ENCODE measurements at places on chromosomes 4 and X.

DNA sequence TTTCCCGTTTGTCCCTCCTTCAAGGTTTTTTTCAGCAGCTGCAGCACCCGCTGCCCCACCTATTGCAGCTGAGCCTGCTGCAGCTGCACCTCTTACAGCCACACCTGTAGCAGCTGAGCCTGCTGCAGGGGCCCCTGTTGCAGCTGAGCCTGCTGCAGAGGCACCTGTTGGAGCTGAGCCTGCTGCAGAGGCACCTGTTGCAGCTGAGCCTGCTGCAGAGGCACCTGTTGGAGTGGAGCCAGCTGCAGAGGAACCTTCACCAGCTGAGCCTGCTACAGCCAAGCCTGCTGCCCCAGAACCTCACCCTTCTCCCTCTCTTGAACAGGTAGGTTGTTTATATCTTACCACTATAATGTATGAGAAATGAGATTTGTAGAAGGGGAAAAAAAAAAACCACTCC lies 4.5 kb downstream of the PRR27 start:
- DNase-seq, result no peak

DNA sequence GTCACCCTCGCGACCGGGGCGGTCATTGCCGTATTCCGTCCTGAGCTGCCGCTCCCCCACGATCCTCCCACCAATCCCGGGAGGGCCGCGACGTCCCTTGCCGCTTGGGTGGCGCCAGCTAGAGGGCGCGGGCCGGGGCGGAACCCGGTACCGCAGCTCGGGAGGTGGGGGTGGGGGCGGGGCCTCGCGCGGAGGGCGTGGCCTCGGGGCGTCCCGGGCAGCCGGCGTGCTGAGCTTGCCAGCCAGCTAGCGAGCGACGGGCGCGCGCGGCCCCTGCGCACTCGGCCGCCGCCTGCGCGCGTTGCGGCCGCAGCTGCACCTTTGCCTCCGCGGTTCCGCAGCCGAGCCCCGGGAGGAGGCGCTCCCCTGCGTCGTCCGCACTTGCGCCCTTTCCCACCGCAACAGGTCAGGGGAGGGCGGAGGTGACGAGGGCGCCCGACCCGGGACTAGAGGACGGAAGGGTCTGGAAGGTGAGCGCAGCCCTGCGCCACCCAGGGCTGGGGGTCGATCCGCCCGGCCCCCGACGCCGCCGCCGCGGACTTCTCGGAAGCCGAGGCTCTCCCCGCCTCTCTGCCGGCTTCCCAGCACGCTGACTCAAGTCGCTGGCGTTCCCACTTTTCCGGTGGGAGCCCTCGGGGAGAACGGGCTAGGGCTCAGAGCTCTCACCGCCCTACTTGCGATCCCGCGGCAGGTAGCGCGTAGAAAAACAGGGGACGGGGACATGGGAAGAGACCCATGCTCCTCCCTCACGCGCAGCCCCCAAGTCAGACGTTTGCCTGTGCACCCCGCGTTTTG lies at the start of gene AFF1:
Gene AFF1, plus strand, starts transcription at position 241 of the 795 bp plus-strand sequence. CDS start 13,523 bp downstream, outside the sequence.
- peak; percentile 86 for DNase-seq

DNA sequence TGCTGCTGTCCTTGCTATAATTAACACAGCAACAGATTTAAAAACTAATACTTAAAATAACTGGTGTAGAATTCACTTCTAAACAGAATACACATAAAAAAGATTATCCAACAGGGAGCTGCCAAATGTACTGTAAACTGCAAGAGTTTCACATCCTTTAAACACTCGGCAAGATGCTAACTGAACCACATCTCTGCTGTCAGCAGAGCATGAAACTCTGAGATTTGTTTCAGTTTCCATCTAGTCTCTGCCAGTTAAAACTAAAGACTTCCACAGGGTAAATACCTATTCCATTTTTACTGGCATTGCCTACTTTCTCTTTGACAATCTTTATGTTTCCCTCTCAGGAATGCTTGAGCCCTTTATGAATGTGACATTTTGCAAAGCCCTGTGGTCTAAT lies 127.7 kb downstream of the SLC7A11 start:
- DNase-seq, result no peak

DNA sequence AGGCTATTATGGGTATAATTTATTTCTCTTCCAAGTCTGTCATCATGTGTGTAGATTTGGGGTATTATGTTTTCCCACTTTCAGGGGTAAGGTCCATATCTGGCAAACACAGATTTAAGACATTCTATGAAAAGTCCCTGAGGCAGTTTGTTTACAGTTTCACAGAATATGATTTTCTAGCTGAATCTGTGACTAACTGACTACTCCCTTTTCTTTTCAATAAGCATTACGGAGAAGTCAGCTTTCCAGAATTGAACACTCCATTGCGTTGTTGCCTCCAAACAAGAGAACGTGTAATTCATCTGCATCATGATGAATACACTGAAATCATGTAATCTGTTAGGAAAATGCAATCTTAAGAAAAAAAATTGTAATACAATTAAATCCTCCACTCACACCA lies 226.7 kb upstream of the SFRP2 start:
- no peak for DNase-seq

GRCh38 chr4:4831825-4832224 lies 27.6 kb upstream of the MSX1 start:
- DNase-seq, result no peak

DNA sequence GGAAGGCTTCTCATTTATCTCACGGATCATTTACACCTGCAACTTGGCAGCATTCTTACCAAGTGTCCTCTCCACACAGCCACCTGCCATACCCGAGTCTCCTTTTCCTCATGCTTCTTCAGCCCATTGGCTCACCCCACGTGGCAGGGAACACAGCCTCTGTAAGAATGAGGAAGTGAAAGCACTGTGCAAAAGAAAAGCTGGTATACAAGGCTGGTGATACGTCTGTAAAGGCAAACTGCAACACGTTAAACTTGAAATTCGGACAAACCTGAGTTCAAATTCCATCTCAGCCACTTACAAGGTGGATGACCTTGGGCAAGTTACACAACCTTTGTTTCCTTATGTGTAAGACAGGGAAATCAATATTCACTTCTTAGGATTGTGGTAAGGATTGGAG lies 164.0 kb upstream of the RASGEF1B start:
- DNase-seq, result no peak

DNA sequence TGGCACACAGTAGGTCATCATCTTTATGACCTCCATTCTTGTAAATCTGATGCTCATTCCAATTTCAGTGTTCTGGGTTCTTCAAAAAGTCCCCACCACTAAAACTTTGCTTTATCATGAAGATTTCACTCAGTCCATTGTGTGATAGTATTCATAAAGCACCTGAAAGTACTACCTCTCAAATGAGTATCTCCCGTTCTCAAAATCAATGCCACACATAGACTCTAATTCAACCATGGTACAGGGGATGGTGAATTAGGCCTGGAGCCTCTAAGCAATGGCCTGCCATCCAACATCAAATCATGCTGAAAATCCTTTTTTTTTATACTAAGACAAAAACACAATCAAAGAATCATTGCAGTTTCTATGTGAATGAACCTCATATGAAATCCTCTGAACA lies 19.4 kb upstream of the WAS start:
- DNase-seq, result no peak

GRCh38 chr4:86788826-86789225 lies 60.4 kb downstream of the SLC10A6 start:
- no peak for DNase-seq

DNA sequence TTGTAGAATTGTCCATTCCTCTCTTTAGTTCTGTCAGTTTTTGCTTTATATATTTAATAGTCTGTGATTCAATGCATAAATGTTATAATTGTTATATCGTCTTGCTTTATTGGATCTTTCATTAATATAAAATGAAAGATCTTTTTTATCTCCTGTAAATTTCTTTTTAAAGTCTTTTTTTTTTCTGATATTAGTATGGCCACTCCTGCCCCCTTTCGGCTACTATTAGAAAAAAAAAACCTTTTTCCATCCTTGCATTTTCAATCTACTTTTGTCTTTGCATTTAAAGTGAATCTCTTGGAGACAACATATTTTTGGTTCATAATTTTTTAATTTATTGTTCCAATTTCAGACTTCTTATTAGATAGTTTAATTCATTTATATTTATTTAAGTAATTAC lies 677.4 kb upstream of the NDST4 start:
- DNase-seq, result no peak

DNA sequence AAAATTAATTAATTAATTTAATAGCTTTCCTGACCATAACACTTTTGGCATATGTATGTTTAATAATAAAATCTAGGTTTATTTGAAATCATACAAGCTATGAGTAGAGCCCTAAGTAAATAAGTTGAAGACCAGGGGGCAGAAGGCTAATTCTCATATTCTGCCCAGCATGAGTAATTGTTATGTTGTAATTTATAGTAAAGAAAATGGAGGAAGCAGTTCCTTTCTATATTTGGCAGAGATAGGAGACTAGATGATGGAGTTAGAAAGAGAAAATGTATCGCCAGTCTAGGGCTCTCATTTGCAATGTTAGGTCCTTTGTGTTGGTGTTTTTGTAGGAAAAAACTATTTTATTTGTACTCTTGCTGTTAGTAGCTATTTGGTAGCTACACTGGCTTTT lies 89.1 kb downstream of the FNIP2 start:
- DNase-seq, result no peak

DNA sequence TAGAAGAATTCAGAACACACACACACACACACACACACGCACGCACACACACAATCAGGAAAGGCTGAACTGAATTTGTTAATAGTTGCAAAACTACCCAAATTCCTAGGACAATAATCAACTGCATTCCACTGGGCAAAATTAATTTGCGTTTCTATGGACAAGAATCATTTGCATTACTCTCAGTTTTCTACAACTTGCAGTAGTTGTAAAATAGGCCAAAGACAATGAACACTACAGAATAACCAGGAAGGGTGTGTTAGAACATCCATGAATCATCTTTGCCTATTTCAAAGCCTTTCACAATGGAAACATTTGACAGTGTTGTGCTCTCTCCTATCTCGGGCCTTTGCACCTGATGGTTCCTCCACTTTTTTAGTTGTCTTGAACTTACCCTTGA lies 77.1 kb upstream of the IGFBP7 start:
- DNase-seq, result no peak

GRCh38 chrX:31039327-31039711 lies 32.5 kb downstream of the FTHL17 start:
- DNase-seq, result no peak

DNA sequence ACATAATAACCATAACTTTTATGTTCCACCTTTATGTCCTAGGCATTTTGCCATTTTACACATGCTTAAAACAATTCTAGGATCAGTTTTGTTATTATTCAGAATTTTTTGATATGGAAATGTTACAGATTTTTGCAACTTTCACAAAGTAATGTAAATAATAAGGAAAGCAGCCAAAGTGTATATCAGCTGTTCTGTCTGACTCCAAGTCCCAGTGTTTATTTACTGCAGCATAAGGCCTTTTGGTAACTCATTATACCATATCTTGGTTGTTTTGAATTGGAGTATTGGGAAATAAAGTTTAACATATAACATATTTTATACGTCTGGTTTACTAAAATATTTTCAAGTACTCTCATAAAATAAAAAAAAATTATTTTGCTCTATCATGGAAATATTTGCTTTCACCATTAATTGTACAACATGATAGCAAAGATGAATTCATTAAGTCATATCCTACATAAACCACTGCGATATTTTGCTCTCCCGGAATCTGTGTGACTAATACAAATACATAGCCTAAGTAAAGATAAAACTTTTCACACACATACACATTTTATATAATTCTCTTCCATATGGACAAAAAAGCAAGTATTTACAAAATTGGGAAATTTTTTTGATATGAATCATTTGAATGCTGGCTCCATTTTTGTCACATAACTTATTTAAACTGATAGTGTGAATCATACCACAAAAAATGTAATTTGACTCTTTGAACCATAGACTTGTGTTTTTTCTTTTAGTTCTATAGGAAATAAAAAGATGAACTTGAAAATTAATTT lies 399.0 kb downstream of the PABPC4L start:
- DNase-seq, result no peak

DNA sequence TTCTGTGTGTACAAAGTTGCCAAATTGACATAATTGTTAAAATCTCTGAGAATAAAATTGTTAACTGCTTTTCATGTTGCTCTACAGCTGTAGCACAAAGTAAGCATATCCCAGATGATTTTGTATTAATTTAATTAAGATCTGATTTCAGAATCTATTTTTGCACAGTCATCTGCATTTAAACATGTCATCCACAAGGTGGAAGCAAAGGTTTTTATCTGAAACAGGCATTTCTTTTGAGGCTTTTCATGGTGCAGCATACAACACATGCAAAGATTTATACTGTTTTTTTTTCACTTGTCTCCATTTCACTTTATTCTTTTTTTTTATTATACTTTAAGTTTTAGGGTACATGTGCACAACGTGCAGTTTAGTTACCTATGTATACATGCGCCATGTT lies 51.2 kb downstream of the GC start:
- DNase-seq, result no peak

DNA sequence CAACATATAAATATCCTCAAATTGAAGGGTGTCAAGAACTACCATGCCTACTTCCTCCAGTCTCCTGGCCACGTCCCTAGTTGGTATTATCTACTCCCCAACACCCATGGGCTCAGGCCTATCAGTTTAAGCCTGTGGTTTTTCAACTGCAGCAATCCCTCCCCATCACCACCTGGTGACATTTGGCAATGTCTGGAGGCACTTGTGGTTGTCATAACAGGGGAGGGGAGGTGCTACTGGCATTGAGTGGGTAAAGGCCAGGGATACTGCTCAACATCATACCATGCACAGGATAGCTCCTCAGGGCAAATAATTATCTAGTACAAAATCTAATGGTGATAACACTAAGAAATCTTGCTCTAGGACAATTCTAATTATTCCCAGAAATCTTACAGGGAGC lies 95.3 kb downstream of the COMMD8 start:
- no peak for DNase-seq

GRCh38 chr4:89894649-89895550 lies at the start of gene MMRN1:
MMRN1 (plus strand) TSS chr4:89894854; CDS start chr4:89894972, 118 bp downstream.
- DNase-seq, result no peak

DNA sequence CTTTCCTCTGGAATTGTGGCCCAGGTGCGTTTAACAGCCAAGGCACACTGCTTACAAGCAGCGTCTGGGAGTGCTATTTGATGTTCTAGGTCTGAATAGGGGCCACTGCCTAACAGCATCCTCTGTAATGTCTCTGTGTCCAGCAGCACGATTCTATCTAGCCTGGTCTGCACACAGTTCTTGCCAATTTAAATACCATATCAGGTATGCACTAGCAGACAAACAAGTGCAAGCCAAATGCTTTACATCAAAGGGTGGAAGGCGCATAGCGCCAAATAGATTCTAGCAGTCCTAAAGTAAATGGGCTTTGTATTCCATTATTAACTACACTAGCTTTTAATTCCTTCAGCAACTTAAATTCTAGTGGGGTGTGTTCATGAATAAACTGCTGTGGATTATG lies 15.8 kb upstream of the UGDH start:
- no peak for DNase-seq

- DNase-seq, result no peak
Observed at GRCh38 chrX:109927663-109928273, 75.1 kb upstream of the TMEM164 start.

DNA sequence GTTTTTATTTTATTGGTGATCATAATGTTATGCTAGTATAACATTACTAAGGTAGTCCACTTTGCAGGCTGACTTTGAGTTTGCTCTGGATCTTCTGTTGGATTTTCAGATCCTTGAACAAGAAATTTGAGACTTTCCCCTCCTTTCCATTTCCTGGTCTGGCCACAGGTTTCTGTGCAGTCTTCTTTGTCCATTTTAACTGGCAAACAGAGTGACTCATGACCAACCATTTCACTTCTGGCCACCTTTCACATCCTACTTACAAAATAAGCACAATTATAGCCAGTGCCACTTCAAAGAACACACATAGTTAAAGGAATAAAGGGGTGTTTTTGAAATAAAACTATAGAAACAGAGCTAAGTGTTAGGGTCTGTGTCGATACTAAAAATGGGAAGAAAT lies 8.4 kb downstream of the ANK2 start:
- DNase-seq, result no peak

Measured in stimulated activated naive CD8-positive, alpha-beta T cell treated with anti-CD3 and anti-CD28 coated beads, Interleukin-15, amount 100 ng/mL, for 72 hours (primary cell).